Activated T-cell treated with anti-CD3 and anti-CD28 coated beads, Interleukin-2, amount 50 U/mL, for 72 hours (primary cell): ENCODE measurements at places on chromosomes 2 and 18.

DNA sequence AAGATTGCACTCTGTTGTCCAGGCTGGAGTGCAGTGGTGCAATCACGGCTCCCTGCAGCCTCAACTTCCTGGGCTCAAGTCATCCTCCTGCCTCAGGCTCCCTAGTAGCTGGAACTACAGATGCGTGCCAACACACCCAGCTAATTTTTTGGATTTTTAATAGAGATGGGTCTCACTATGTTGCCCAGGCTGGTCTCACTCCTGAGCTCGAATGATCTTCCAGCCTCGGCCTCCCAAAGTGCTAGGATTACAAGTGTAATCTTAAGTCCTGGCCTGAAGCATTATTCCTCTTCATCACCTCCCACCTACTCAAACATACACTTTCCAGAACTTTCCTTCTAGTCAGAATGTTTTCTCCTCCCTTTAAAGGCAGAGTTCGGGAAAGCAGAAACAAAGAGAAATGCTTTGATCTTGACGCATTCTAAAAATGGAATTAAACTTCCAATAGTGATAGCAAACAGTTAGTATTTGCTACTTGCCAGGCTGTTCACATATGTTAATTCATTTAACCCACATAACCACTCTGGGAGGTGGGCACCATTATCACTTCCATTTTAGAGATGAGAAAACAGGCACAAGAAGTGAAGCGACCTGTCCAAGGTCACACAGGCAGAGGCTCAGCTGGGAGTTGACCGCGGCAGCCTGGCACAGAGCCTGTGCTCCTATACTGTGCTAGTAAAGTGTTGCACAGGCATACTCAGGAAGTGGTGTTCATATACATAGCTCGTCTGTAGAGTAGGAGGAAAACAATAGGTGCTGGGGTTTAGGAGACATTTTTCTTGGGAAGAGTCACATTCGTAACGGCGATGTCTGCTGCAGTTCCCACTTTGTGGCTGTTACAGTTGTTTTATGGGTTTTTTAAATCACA, 24.6 kb downstream of the TEX44 start:
- DNase-seq = no peak

DNA sequence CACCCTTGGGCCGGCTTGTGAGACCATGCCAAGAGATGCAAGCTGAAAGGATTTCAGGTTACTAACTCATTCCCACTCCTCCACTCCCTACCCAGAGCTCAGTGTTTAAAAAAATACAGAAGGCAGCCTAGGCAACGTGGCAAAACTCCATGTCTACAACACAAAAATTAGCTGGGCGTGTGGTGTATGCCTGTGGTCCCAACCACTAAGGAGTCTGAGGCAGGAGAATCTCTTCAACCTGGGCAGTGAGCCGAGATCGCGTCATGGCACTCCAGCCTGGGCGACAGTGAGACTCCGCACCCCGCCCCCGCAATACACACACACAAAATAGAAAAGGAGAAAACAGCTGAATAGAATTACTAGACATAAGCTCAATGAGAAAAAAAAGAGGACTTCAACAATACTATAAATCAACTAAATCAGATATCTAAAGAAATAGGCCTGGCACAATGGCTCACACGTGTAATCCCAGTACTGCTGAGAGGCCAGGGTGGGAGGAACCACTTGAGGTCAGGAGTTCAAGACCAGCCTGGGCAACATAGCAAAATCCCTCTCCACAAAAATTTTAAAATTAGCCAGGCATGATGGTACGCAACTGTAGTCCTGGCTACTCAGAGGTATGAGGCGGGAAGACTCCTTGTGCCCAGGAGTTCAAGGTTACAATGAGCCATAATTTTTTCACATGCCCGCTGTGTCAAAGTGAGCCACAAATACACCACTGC, 10.1 kb downstream of the IWS1 start:
- DNase-seq = no peak

- DNase-seq = no peak
Measured at GRCh38 chr2:76211991-76212985, 501.6 kb upstream of the GCFC2 start.

- no peak for DNase-seq
Measured at GRCh38 chr2:172985139-172985892, 90.3 kb upstream of the MAP3K20 start.

- no peak for DNase-seq
Measured at GRCh38 chr2:109322641-109323040, 193.6 kb downstream of the SH3RF3 start.

- no peak for DNase-seq
Measured at GRCh38 chr2:120434492-120435308, 88.8 kb downstream of the INHBB start.

- no peak for DNase-seq
Measured at GRCh38 chr2:102622646-102623045, 3.3 kb downstream of the SLC9A2 start.

- DNase-seq = no peak
Measured at GRCh38 chr2:32732912-32733472, 105.1 kb downstream of the TTC27 start.

DNA sequence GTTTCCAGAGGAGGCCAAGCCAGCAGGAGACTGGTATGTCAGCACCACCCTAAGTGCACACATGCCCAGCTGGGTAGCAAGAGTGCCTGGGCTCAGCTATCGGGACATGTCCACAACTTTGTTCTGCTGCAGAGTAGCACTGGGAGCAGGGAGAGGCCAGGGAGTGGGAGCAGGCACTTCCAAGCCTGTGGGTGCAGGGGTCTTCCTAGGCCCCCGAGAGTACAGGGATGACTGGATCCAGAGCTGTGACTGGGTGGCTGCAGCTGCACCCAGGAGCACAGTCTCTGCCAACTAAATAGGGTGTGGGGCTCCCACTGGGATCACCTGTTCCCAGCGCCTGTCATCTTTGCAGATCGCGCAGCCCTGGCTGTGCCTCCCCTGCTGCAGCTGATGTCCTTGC, 256.0 kb upstream of the HNMT start:
- no peak for DNase-seq

DNA sequence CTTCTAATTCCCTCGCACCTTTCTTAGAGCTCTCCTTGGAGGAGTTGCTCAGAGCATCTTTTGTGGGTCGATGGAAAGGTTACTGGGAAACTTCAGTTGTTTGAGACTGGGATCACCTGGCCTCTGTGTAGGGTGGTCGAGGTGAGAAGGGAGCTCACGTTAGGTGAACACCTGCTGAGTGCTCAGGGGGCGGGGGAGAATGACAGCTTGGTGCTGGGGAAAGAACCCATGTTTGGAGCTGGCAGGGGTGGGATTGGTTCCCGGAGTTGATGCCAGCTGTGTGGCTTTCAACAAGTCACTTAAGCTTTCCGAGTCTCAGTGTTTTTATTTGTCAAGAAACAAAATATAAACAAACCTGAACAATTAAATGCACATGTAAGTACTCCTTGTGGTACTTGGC, 122.3 kb downstream of the GLI2 start:
- no peak for DNase-seq

- DNase-seq = no peak
Measured at GRCh38 chr2:142112757-142113221, 18.0 kb downstream of the LRP1B start.

- no peak for DNase-seq
Measured at GRCh38 chr2:165191096-165191728, 12.6 kb downstream of the SCN3A start.

GRCh38 chr2:173076581-173077345, 1.1 kb downstream of the MAP3K20 start:
- peak; percentile 41 for DNase-seq

- DNase-seq = no peak
Measured at GRCh38 chr18:24380163-24380747, 17.4 kb downstream of the OSBPL1A start.

- DNase-seq = no peak
Measured at GRCh38 chr18:49880661-49881060, 67.3 kb upstream of the ACAA2 start.

DNA sequence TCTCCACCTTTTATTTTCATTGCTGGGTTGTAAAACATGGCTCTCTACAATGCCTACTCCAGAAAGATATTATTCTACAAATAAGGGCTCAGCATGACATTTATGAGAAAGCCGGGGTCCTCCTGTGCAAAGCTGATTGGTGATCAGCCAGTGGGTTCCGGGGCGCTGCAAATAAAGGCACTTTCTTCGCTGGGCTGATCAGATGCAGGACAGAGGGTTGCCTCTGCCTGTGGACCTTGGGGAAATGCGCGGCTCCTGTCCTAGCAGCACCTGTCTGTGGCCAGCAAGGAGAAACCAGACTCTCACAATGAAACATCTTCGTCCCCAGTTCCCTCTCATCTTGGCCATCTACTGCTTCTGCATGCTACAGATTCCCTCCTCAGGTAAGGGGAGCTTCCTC, at the start of gene NMS:
Gene NMS, plus strand, starts transcription at position 301 of the 400 bp plus-strand sequence. Its CDS starts 7 bp downstream, at position 308.
- DNase-seq = no peak

DNA sequence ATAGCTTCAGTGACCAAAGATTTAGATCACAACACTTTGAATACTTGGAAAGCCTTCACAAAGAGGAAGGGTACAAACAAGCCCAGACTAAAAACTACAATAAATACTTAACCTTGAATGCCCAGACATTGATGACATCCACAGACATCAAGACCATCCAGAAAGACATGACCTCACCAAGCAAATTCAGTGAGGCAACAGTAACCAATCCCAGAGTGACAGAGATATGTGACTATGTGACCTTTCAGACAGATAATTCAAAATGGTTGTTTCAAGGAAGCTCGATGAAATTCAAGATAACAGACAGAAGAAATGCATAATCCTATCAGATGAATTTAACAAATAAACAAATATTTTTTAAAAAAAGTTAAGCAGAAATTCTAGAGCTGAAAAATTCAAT, 19.9 kb upstream of the EVA1A start:
- DNase-seq = no peak

DNA sequence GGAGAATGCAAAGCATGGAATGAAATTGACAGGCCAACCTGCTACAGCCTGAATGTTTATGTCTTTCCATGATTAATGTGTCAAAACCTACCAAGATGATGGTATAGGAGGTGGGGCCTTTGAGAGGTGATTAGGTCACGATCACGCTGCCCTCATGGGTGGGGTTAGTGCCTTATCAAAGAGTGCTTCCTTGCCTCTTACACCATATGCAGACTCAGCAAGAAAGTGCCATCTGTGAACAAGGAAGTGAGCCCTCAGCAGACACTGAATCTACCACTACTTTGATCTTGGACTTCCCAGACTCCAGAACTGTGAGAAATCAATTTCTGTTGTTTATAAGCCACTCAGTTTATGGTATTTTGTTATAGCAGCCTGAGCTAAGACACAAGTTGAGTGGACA, 147.5 kb upstream of the BCL2L11 start:
- DNase-seq = no peak

- DNase-seq = no peak
Measured at GRCh38 chr18:22271030-22271429, 101.6 kb downstream of the GATA6 start.

DNA sequence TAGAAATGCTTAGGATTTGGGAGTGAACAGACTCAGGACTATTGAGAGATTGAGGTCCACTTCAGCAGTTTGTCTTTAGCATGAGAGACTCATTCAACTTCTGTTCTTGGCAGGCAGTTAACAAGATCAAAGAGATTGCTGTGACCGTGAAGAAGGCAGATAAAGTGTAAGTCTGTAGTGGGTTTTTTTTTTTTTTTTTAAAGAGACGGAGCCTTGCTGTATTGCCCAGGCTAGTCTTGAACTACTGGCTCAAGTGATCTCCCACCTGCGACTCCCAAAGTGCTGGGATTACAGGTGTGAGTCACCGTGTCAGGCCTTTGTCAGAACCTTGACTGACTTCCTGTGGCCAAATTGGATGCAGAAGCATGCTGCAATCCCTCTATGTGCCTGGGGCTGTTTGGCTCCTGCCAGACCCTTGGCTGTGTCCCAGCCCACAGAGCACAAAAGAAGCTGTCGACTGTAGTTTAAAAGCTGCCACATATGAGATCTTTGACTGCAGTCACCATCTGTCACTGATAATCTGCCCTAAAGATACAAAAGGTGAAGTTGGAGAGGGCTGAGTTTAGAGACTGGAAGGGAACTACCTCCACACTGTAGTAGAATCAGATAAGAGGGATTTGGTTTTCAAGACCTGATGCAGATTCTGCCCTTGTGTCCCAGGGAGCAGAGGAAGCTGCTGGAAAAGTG, 9.9 kb downstream of the CCT7 start:
- DNase-seq = no peak

DNA sequence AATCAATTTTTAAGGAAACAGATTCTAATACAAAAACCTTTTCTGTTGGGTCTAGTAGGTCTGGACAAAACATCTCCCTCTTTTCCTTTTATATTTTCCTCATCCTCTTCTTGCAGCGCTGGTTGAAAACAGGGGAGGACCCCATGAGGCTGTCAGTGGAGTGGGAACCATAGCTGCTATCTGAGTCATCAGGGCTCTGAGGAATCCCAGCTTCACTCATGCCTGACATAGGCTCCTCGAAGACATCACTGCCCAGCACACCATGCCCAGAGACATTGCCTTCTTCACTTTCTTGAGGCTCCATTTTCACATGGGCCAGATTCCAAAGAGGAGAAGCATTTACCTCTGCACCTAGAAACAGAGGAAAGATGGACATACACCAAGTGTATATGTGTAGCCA, 10.0 kb downstream of the SUPT7L start:
- DNase-seq = no peak

DNA sequence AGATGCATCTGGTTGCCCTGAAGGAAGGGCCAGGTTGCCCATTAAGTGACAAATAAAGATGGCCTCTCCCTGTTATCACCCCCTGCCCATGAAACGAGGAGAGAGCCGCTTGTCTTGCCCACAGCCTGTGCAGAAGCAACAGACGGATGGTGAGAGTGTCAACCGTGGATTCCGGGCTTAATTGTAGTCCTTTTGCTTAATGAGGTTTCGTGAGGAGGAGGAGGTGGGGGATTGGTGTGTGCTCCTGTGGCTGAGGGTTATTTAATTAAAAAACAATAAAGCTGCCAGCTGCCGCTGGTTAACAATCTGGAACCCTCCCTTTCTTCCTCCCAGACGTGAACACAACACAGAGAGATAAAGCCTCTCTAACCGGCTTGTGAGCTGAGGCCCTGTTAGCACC, 188.0 kb upstream of the PARD3B start:
- no peak for DNase-seq

DNA sequence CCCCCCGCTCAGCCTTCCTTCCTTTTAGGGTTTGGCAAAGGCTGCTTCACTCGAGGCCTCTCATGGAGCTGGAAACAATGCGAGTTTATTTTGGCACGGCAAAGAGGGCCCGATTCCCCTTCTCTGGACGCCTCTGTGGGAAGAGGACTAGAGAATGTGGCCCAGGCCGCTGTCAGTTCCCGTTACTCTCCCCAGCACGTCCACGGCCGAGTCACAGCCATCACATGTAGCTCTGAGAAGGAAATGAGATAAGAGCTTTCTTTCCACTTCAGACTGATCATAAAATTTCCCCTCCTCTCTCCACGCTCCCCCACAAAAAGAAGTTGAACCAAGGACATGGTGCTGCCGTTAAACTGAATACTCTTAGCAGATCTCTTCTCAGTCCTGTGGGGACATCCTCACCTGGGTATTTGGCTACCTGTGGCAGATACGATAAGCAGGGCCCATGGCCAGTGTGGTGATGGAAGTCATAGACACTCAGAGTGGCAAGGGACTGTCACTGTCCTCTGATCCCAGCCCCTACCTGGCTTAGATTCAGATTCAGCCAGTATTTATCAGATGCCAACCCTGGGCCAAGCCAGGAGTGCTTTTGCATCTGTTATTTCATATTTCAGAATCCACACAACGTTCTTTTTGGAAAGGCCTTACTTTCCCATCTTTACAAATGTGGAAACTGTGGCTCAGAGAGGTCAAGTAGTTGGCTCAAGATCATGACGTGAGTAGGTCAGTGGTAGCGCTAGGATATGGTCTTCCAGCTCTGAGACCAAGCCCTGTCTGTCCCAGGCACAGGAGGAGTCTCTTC, 101.2 kb downstream of the MCFD2 start:
- DNase-seq = no peak

- DNase-seq = no peak
Measured at GRCh38 chr2:23850564-23851256, 76.2 kb downstream of the ATAD2B start.

GRCh38 chr2:114185501-114185900, 256.9 kb upstream of the DPP10 start:
- no peak for DNase-seq
